ENCODE measurements at places on chromosomes 11 and 22.
A peak's percentile ranks its signal among the peaks of the same experiment; 100 is the strongest.

- no peak for DNase-seq
These were observed 101.1 kb downstream of the MUC15 start for GRCh38 chr11:26470992-26471391.

DNA sequence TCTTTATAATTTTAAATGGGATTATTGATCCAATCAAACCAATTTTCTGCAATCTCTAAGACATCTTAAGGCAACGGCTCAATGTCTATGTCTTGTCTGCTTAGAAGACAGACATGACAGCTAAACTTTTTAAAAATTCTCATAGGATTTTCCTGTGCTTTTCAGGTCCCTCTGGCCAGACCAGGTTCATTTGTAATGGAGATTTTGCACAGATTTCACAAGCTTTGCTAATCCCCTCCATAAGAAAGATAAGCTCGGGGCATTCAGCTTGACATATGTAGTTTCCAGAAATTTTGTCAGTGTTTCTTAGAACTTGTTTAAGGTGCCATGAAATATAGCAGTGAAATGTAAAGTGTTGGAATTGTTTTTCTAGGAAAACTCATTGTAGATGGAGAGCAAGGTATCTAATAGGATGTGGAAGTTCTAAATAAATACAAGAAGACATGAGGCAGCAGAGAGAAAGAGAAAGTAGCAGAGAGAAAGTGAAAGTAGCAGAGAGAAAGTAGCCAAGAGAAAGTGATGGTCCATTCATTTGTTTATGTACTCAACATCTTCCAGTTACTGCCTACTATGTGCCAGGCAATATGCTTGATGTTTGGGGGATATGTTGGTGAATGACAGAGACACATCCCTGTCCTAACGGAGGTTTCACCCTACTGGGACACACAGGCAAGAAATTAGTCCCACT lies 219.1 kb upstream of the ARHGAP42 start:
- no peak for DNase-seq

GRCh38 chr22:29040385-29041275 lies 21.0 kb downstream of the C22orf31 start:
- peak; percentile 39 for DNase-seq

DNA sequence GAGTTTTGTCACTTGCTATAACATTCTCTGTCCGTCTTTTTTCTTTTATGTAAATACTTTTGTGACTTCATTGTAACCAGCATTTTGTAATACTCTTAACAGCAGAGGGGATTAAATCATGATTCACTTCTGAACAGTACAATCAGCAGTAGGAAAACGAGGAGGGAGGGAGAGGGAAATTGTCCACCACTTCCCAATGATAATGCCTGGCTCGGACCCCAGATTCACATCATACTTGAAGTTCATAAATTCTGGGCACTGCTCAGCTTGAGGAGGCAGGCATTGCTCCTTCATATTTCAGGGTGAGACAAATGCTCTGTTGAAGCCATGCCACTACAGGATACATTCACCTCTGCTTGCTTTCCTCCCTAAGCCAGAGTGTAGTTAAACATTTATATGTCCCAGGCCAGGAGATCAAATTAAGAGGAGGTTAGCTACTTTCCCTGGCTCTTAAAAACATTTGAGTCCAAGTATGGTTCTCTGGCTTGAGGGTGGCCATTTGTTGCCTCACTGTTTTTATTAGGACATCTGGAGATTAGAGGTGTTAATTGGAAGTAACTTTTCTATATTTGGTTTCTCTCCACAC lies 129.0 kb upstream of the LDLRAD3 start:
- DNase-seq, result no peak

GRCh38 chr11:14812757-14813156 lies 79.3 kb downstream of the CYP2R1 start:
- DNase-seq, result no peak

GRCh38 chr11:61331651-61332050 lies 1.3 kb downstream of the DDB1 start:
- DNase-seq, result no peak
